RPMI7951 (cell line): ENCODE measurements at places on chromosomes 16 and 17. TPM values are rescaled to one million over a fixed set of nuclear protein-coding genes. Genes with fewer than 3 reads are reported as not detected.

The MT1A gene
- 1.1 and 3.4 TPM in 2 replicates for total RNA-seq

The PRDM7 gene
- not detected in 2 replicates for total RNA-seq

The CDH5 gene
- total RNA-seq: under 0.01 TPM in 1 of 2 replicates, not detected in the other

The SETD1A gene
- 1.1 and 1.2 TPM in 2 replicates for total RNA-seq

The CLEC18A gene
- total RNA-seq: under 0.01 and 0.10 TPM in 2 replicates

The CPNE7 gene
- total RNA-seq: 1.3 and 2.6 TPM in 2 replicates

The SKAP1 gene
- total RNA-seq: 0.49 TPM in 1 of 2 replicates, not detected in the other

The ANKFN1 gene
- 1.1 and 2.2 TPM in 2 replicates for total RNA-seq

The HP gene
- not detected in 2 replicates for total RNA-seq

The ENPP7 gene
- not detected in 2 replicates for total RNA-seq

The KRT33B gene
- total RNA-seq: 0.24 TPM in 1 of 2 replicates, not detected in the other

The CTF1 gene
- total RNA-seq: 0.24 and 0.39 TPM in 2 replicates

The KCNJ16 gene
- not detected in 2 replicates for total RNA-seq

The KRT36 gene
- not detected in 2 replicates for total RNA-seq
